Putamen (tissue), 1 donor: ENCODE measurements at places on chromosomes 11 and 22.

DNA sequence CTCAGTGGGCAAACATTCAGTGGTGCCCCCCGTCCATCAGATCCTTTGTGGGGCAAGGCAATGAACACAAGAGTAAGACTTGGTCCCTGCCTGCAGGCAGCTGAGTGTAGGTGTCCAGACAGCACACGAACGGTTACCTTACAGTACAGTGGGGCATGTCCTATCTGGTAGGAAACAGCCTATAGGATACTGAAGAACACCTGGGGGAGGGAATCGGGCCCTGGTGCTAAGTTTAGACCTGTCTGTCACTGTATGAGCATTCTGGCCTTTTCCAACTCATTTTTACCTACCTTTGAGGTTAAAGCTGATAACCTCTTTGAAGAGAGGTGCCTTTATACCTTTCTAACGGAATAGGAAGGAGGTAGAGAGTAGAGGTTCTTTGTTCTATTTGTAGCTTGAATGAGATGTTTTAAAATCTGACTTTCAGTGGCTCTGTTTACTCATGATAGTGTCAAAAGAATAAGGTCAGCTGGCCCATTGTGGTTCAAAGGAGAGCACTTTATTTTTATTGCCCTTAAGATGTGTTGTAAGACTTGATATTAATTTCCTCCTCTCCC, 8.9 kb downstream of the ZNRF3 start:
- DNase-seq, result no peak

DNA sequence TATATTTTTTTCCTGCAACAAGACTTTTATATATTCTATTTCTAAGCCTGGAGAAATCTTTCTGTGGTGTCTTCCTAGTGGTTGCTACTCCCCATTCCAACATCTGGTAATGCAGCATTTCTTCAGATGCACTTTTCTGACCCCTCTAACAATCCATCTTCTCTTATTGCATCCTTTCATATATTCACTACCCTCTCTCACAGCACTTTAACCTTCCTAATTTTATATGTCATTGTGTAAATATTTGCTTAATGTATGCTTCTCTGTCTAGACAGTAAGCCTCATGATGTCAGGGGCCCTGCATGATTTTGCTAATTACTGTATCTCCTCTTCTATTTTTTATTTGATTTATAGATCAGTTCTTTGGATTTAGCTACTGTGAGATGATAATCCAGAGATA, 701.6 kb downstream of the KCNA4 start:
- DNase-seq, result no peak

GRCh38 chr11:67024410-67024809, 1.5 kb downstream of the SYT12 start:
- no peak for DNase-seq

DNA sequence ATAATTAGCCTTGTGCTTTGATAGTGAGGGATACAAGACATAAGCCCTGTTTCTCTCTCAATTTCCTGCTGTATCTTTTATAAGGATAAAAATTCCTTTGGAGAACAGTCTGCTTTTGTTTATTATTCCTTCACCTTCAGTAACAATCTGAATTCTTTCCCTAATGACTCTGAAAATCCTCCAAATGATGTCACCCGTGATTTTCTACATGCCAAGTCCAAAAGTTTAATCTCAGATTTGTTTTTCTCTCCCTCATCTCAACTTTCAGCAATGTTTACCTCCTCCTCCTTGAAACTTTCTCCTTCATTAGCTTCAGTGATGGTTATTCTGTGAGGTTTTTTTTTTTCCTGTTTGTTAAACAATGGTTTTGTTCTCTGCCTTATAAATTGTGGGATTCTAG, 2.2 kb downstream of the OR51E2 start:
- DNase-seq, result no peak

DNA sequence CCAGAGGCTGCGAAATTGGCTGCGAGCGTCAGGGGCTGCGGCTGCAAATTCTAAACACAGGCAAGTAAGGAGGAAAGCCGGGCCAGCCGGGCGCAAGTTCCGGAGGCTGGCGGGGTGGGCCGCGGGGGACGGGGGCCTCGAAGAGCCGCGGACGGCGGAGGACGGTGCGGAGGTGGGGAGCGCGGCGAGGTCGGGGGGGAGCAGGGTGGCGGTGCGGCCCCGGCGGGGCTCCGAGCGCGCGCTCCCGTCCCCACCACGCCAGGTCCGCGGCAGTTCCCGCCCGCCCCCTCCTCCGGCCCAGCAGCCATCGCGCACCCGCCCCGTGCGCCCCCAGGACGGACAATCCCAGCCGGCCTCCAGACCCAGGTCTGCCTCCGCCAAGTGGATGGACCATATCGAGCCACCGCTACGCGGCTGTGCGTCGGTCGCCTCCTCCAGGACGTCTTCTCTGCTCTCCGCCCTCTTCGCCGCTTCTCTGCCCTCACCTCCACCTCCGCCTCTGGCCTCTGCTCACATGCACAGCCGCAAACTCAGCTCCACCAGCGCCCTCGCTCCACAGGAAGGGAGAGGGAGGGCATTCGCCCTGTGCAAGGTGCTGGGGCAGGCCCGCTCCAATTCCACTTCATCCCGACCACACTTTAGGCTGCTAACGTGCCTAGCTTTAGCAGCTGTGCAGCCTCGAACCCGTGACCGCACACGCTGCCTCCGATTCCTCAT, 7.2 kb downstream of the ELFN2 start:
- no peak for DNase-seq

GRCh38 chr11:117735350-117735977, 61.6 kb downstream of the DSCAML1 start:
- peak; percentile 53 for DNase-seq

GRCh38 chr11:94104734-94105133, 23.9 kb upstream of the PANX1 start:
- no peak for DNase-seq

DNA sequence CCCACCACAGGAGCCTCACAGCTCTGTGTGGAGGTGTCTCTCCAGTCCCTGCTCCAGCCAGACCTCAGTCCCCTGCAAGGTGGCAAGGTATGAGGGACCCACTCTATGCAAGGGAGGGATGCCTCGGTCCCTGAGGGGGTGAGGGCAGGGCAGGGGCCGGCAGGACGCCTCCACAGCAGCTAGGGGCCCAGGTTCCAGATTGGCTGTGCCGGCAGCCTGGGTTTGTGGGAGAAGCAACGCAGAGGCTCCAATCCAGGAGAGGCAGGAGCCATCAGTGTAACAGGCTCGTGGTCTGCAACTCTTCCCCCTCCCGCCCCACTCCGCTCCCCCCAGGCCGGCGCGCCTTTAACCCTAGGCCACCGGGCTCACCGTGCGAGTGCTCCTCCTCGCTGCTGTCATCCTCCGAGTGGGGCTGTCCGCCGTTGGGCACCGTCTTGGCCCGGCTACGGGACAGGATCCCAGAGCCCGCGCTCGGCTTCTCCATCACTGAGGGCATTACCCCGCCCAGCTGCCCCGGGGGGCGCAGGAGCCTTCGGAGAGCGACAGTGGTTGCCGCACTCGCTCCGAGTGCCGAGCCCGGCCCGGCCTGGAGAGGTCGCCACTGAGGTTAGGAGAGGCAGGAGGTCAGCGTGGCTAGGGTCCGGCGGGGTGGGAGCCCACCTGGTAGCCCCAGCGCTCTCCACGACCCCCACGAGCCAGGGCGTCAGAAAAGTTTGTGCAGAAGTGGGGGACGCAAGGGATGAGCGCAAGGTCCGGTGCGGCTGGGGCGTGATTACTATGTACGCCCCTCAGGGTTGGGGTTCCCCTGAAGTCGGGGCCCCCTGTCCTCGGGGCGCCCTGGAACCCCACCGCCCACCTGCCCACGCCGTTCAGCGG, 765 bp downstream of the RCOR2 start:
- no peak for DNase-seq

DNA sequence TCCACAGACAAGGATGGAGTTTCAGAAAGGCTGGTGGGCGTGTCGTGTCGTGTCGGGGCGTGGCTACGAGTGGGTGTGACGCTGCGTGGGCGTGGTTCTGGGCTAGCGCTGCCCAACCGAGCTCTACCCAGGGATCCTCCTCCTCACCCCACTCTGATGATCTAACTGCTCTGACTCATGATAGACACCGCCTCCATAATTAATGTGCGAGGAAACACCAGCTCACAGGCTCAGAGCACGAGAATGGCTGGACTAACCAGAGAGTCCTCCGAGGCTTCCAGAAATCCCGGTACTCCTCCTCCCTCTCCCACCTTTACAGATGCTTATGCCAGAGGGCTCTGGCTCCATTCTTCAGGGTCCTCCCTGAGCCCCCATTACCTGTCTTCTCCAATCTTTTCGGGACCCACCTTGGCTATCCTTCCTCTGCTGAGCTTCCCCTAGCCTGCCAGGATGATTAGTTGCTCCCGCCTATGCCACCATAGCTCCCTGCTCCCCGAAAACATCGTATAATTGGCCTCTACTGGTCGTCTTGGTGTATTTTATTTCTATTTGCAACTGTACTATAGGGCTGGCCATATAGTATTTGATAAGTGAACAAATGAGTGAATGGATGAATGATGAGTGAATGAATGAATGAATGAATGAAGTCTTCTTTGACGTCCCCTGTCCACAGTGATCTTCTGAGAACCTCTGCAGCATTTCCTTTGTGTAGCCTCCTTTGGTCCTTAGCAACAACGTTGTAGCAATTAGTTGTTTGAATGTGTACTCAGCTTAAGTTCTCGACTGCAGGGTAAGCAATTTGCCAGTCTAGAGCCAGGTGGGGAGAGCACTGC, 21.7 kb downstream of the TMPRSS13 start:
- DNase-seq, result peak; percentile 63

- peak; percentile 65 for DNase-seq
Observed at GRCh38 chr11:107592813-107593212, 1.9 kb downstream of the ELMOD1 start.

- no peak for DNase-seq
Observed at GRCh38 chr22:22703203-22703570, 58.8 kb downstream of the GGTLC2 start.

DNA sequence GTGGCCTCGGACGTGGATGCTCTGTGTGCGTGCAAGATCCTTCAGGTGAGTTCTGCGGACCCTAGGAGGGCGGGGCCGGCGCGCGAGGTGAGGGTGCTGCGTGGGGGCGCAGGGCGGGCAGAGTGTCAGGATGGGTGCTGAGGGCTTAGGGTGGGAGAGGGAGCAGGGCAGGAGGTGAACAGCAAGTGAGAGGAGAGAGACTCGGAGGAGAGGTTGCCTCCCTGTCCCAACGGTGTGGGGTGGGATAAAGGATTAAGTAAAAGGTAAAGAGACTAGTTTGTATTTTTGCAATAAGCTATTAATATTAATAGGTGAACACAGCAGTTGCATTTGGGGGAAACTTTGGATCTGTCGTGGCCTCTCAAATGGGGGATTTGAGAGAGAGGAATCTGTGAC, 451 bp downstream of the CDC45 start:
- DNase-seq, result no peak

GRCh38 chr11:34855754-34856095, 60.5 kb downstream of the APIP start:
- DNase-seq, result no peak

DNA sequence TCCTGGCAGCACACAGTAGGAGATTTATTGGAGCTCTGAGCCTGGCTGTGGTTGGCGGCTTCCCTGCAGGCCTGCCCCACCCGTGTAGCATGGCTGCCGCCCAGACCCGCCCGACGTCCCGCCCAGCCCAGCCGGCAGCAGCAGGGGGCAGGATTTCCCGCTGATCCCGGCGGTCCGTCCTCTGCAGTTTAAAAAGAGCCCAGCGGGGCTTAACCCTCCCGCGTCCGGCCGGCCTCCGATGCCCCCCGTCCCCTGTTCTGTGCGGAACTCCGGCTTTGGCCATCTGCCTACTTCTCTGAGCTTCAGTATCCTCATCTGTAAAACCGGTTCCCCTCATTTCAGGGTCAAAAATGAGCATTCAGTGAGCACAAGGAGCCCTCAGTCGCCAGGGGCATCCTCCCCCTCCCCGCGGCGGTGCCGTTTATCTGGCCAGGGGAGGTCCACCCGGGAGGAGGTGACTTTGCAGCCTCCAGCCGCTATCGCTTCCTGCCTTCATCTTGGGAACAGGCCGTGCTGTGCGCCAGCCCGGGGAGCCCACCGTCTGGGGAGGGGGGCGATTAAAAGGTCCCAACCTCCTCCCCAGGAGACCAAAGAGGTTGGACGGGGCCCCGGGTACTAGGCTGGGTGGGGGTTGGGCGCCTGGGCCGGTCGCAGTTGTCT, at the start of gene GAS2L1:
Gene GAS2L1 (plus strand): TSS at position 476 of the 660 bp plus-strand sequence. CDS start 1,456 bp downstream, outside the sequence.
- DNase-seq, result no peak

DNA sequence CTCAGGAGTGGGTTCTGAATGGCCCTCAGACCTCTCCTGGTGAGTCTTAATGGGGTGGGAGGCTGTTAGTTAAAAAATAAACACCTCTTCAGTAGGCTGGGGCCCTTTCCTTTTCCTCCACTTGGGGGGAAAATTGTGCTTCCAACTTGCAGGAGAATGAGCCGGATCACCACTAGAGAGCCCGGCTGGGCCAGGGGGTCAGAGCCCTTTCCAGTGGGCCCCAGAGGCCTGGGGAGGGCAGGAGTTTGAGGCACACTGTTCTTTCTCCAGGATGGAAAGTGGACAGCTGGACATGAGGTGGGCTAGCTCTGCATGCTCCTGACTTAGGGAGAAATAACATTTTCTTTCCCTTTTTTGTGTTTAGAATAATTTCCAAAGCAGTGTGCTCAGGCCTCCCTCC, 32.8 kb downstream of the B3GAT1 start:
- no peak for DNase-seq

DNA sequence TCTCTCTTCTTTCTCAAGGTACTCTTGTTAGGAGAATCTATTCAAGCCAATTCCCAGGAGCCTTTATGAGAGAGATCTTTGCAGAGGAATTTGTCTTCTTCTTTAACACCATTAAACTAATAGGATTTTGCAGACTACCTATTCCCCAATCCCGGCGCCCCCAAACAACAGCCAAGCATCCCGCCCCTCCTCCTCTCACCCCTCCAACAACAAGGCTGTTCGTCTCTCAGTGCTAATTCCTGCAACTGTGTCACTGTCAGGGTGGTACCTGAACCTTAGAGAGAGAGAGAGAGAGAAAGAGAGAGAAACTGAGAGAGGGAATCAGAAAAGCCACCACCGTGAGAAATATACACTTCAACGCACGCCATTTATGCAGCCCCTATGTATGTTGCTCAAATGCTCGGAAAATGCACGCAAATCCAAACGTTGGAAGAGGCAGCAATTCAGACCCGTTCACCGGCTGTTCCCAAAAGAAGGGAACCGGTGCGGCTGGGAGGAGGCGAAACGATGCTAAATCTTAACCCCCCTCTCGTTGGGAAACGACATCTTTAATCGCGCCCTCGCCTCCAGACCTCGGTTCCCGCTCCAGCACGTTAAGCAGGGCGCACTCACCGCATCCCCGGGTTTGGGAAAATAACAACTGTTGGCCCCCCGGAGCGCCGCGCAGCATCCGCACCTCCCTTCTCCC, 961 bp downstream of the KCNA4 start:
- DNase-seq, result no peak
